ENCODE measurements at places on chromosomes 5 and 9.
A peak's percentile ranks its signal among the peaks of the same experiment; 100 is the strongest.

- no peak for DNase-seq
Observed at GRCh38 chr9:83061990-83062650, 822 bp downstream of the RASEF start.

- peak; percentile 33 for DNase-seq
Observed at GRCh38 chr9:137127301-137128157, 11.4 kb upstream of the GRIN1 start.

DNA sequence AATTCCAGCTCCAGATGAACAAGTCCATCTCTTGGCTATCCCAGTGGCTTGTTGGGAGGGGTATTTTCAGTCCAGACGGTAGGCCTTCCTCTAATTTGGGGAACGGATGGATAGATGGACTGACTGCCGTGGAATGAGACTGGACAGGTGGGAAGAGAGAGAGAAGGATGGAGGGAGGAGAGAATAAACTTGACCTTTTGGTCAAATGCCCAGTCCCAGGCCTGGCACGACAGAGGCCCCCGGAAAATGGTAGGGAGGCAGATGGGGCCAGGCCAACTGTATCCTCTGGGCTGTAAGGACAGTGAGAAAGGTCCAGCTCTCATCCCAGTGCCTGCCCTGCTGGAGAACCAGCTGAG lies 1.1 kb downstream of the BHMT start:
- DNase-seq: no peak

- DNase-seq: no peak
Observed at GRCh38 chr5:166428264-166428803, 1863.1 kb upstream of the WWC1 start.

- DNase-seq: no peak
Observed at GRCh38 chr5:75358117-75358516, 21.1 kb downstream of the HMGCR start.

DNA sequence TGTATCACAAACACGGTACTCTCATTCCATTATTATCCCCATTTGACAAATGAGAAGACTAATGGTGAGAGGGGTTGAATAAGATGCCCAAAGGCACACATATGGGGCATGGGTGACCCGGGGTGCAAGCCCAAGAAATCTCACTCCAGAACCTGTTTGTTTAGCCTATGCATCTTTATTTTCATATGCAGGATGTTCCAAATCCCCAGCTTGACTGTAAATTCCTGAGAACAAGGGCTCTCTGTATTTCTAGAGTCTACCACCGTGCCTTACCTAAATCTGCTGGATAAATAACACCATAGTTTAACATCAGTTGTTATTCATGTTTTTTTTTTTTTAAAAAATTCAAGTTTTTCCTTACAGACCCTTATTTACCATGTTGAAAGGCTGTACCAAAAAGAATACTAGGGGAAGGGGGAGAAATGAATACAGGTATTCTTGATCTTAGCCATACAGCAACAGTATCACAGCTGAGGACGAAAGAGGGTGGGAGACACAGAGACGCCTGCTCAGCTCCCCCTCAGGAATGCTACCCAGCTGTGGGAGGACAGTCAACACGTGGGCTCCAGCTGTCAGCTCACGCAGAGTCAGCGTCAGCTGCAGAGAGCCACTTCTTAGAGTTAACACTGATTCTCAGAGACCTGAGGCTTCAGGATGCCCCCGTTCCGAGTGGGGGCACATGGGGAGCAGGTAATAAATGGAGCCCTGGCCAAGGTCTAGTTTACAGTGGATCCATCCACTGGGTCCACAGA lies 86.6 kb downstream of the MED27 start:
- no peak for DNase-seq

GRCh38 chr9:120757026-120757913 lies 35.9 kb downstream of the FBXW2 start:
- no peak for DNase-seq

- DNase-seq: no peak
Observed at GRCh38 chr9:105264380-105264779, 19.9 kb downstream of the SLC44A1 start.

- no peak for DNase-seq
Observed at GRCh38 chr5:16713386-16713928, 96.7 kb upstream of the RETREG1 start.

- no peak for DNase-seq
Observed at GRCh38 chr9:3508521-3509291, 17.1 kb downstream of the RFX3 start.

DNA sequence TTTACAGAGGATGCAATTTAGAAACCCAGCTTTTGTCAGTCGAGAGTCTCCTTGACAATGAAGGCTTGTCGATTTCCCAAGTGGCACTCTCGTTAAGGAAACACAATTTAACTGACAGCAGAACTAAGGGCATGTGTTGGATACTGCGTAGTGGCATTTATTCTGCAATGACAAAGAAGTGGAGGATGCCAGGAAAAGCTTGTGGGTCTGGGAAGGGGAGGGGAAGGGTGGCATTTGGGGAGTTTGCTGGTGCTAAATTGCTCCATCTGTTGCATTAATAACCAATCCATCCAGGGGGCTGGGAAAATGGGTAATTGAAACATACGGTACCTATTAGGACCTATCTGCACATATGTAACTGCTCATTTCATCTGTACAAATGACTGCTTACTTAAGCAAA lies 190.6 kb downstream of the NSG2 start:
- no peak for DNase-seq

DNA sequence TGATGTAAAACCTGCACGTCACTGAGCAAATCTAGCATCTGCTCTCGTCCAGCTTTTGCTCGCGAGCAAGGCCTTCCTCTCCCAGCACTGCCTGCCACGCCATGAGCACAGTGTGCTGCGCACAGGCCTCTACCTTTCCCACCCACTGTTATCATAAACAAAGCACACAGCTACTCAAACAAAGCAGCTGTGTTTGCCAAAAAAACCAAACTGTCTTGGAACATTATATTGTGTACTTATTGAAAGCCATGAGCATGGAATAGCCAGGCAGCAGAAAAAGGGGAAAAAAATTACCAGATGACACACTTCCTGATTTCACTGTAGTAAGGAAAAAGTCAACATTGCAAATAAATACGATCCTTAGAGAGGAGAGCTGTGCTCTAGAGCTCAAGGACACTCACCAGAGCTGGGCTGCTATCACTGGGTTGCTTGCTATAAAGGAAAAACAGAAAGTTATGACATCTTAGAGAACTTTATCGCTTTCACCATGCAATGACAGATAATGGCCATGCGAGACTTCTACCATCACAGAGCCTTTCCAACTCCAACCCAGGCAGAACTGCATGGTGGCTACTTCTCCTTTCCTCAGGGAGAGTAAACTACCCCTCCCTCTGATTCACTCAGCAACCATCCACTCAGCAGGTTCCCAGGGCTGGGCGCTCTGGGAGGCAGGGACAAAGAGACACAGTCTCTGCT lies 69.6 kb downstream of the EPB41L4B start:
- no peak for DNase-seq

- DNase-seq: no peak
Observed at GRCh38 chr9:120767451-120767850, 25.8 kb downstream of the FBXW2 start.

DNA sequence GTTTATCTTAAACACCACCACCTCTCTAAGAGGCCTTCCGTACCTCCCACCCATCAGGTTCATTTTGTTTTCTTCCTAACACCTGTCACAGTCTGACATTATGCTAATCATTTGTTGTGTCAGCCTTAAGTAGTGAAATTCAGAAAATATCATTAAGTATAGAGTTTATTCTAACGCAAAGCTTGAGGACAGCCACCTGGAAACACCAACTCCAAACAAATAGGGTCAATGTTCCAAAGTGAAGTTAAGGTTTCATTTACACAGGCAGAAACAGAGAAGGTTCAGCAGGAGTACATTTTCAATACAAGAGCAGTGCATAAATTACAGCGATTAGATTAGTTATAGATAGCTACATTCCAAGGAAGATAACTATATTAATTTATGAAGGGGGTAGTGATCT lies 1.3 kb upstream of the SMC5 start:
- no peak for DNase-seq

- no peak for DNase-seq
Observed at GRCh38 chr9:107239474-107239873, 43.6 kb upstream of the RAD23B start.

DNA sequence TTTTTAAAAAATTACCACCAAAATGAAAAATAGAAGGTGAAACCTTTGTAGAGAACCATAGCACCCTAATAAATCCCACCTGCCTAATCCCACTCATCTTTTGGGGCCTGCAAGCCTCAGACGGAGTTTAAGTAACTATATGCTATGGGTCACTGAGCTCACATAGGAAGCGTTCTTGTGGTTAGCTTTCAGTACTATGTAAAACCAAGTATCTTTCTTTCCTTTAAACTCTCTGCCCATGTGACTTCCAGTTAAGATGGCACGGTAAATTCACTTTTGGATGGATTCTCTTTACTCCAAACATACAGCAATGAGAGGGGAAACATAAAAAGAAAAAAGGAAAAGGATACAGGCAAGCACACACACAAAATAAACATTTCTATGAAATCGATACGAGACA lies 50.9 kb downstream of the FANCC start:
- no peak for DNase-seq

- no peak for DNase-seq
Observed at GRCh38 chr5:126970517-126971017, 59.8 kb downstream of the MARCHF3 start.

DNA sequence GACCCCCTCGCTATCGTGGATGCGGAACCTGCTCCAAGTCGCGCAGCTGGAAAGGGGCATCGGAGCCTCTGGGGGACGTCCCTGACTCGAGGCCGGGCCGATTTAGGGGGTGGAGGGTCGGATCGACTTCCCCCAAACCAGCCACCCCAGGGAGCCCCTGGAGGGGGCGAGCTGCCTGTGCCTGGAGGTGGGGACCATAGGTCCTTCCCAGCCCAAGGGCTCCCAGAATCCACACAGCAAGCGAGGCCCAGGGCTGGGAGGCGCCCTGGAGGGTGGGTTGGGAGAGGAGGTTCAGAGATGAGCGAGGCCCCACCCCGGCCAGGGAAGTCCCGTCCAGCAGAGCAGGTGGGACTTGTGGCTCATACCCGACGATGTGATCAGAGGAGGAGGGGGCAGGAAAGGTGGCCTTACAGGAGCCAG lies 147.6 kb downstream of the GAPVD1 start:
- DNase-seq: no peak

DNA sequence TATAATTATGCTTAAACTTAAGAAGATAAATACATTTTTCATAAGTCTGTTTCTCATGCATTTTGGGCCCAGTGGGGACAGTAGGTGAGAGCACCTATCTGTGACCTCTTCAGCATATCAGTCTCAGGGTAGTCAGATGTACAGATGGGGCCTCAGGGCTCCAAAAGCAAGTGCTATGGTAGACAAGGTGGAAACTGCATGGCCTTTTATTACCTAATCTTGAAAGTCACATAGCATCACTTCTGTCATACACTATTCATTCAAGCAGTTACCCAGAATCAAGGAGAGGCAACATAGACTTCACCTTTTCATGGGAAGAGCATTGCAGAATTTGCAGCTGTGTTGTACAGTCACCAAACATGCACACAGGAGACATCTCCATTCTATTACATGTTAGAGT lies 94.8 kb downstream of the SV2C start:
- DNase-seq: no peak

DNA sequence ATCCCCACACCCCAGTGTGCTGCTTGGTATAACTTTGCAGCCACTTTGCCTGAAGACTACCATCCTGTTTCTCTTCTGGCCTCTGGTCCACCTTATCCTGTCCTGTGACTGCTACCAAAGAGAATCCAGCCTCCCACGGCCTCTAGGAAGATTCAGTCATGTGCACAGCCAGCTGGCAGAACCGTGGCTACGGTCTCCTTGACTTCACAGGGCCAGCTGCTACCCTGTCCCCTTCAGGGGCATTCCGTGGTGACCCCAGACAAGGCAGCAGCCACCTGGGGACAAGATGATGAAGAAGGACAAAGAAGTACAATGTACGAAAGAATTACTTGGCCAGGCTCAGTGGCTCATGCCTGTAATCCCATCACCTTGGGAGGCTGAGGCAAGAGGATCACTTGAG lies 98.6 kb downstream of the PDE6A start:
- DNase-seq: no peak

DNA sequence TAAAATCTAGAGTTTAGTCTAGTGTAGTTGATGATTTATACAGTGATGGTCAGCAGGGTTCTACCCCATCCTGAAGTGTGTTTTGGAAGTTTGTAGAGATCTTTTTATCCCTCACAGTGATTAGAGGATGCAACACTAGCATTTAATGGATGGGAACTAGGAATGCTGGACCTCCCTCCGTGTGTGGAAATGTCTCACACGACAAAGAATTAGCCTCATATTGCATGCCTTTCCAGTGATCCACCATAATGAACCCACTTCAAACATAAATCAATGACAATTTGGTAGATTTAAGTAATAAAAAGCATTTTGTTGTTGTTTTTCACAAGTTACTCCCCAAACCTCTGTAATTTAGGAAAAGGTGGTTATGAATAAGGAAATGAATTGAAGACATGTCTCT lies 82.5 kb upstream of the LMNB1 start:
- DNase-seq: no peak

- no peak for DNase-seq
Observed at GRCh38 chr5:75055727-75056144, 3.4 kb upstream of the GCNT4 start.

DNA sequence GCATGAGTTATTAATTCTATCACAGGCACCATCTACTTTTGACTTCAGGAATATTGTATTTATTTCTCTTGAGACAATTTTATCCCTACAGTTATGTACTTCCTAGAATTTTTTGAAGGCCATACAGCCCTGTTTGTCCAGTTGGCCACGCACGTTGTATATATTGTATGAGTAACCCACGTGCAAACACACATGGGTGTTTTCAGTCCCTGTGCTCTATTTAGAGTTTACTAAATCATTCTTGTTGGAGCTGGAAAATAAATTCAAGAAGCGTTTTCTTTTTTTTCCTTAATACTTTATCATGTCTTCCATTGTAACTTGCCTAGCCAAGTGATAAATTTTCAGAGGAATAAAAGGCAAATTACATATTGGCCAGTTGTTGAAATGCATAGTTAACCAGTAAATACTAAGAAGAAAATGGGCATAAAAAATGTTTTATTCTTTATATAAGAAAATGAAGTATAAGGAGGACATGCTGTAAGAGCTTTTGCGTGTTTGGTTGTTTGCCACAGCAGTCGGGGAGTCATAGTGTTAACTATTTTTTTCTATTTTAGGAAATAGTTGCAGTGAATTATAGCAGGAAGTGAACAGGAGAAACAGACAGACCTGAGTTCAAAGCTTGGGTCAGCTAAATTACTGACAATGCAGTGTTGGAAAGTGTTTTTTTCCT lies 86.4 kb upstream of the MINAR2 start:
- no peak for DNase-seq

DNA sequence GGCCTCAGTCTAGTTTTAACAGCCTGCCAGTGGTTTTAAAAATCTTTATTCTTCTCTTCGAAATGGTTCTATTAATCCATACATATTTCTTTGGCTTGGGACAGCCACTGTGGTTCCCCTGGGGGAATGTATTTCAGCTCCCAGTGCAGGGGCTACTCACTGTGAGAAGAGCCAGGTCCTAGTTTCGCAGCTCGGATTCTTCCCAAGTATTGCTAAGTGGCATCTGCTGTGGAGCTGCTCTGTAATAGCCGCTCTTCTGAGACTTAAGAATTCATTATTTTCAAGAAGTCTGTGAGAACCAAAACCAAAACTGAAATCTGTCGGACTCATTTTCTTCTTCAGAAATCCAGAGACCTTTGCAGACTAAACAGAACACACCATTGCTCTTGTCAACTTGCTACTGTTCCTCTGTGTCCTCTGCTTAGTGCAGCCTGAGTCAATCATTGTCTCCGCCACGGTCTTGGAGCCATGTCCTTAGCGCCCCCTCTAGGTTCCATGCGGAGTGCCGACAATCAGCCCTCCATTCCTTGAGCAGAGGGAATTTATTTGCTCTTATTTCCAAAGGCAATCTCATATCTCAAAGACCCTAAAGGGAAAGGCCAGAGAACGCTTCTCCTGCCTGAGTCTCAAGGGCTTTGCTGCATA lies 478.2 kb downstream of the SPATA31D1 start:
- no peak for DNase-seq
